Stimulated activated CD4-positive, alpha-beta T cell treated with anti-CD3 and anti-CD28 coated beads, TNF-alpha, amount 100 ng/mL, for 4 hours (primary cell): ENCODE measurements at places on chromosomes 12 and 14.

- no peak for DNase-seq
Observed at GRCh38 chr12:82996168-82996812, 309.6 kb downstream of the TMTC2 start.

DNA sequence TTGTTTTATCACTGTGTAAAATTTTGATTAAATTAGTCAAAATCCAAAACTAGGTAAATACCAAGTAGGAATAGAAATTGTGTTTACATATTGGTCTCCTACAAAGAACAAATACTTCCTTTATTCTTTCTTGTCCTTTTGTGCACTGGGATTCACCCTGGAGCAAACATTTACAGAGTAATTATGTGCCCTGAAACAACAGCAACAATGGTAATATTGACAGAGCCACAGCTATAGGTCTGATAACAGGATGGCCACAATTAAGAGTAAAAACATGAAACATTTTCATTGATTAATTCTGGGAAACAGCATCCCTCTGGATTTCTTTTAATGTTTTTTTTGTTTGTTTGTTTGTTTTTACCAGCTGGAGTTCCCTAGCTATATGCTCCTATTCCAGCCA, 61.2 kb downstream of the SLC38A6 start:
- no peak for DNase-seq

DNA sequence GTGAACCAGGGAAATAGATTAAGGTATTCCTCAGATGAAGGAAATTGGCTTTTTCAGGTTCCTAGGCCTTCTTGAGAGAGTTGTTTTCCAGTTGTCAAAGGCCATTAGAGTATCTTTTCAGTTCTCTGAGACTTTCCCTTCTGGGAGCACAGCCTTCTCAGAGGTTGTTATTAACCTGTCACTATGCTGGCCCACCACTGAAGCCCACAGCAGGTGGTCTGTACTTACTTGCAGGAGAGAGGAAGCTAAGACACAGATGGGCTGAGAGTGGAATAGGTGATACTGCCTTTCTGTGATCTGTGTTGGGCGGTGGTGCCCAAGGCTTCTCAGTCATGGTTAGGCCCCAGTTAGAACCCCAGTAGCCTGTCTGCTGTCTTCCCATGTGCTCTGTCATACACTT, 22.8 kb upstream of the GALNT16 start:
- DNase-seq = no peak

DNA sequence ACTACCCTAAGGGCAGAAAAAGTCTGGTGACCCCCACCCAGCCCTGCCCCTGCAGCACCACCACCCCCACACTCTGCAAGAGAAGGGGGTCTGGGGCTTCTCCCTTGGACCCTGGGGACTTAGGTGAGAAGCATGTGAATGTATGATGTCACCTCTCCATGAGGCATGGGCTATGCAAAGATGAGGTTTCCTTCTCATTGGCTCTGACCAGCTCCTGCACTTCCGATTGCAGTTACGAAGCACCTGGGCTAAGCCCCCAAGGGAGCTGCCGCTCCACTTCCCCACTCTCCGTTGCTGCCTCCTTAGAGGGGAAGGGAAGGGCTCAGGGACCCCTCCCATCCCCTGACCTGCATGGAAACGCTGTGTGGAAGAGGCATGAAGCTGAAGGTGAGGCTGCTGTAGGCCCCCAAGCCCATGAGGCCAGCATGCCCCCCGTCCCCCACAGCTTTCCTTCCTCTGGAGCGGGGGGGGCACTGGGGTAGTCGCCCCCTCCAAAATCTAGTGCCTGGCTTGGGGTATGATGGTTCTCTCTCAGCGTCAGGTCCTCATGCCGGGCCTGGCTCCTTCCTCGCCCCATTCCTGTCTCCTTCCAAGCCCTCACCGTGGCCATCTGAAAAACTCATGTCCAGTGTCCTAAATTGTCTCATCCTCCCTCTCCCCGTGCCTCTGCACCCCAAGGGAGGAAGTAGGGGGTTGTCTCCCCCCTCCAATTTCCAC, 5.5 kb upstream of the DDX23 start:
- no peak for DNase-seq
